KBM-7 (cell line): ENCODE measurements at places on chromosomes 3 and 15.

DNA sequence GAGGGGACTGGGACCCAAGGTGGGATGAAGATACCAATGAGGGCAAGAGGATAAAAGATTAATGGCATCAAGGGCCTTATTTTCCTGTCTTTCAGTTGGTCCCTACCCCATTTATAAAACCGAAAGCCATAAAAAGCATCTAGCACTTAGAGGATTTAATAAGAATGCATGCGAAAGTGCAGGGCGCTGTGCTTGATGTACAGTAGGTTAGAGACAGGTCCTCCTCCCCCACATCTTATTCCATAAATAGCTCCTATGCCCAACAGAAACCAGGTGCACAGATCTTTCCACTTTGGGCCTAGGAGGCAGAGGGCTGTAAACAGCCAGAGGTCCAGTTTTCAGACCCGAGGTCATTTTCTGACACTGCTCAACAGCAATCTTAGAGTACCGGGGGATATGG is 1.2 kb downstream of the LPCAT4 start:
- DNase-seq = no peak

- DNase-seq = no peak
These were observed 74.1 kb upstream of the PRR23C start for GRCh38 chr3:139118835-139119234.

DNA sequence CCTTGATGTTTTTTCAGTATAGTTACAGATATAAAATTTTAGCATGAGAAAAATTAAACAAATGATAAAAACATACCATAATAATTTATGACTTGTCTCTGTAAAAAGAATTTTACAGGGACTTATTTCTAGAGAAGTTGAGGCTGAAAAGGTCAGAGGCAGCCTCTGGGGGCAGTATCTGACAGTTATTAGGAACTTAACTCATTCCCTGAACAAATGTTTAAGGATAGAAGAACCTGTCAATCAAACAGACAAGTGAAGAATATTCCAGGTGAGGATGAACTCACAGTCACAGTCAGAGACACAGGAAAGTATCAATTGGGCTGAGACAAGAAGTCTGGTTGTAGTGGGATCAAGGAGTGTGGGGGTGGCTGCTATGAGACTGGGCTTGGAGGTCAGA is 7.3 kb downstream of the MYLK start:
- DNase-seq = no peak

GRCh38 chr15:41599061-41599460 is 40.0 kb downstream of the TYRO3 start:
- no peak for DNase-seq

GRCh38 chr3:45029661-45030060 is 3.6 kb downstream of the CLEC3B start:
- no peak for DNase-seq

GRCh38 chr3:146803745-146804144 is 198.6 kb upstream of the PLSCR5 start:
- DNase-seq = no peak

GRCh38 chr3:2535206-2535605 is 436.5 kb downstream of the CNTN4 start:
- no peak for DNase-seq

GRCh38 chr15:23039917-23040281 is 530 bp upstream of the TUBGCP5 start:
- no peak for DNase-seq

- no peak for DNase-seq
These were observed 60.7 kb downstream of the SLC24A1 start for GRCh38 chr15:65682404-65682911.

DNA sequence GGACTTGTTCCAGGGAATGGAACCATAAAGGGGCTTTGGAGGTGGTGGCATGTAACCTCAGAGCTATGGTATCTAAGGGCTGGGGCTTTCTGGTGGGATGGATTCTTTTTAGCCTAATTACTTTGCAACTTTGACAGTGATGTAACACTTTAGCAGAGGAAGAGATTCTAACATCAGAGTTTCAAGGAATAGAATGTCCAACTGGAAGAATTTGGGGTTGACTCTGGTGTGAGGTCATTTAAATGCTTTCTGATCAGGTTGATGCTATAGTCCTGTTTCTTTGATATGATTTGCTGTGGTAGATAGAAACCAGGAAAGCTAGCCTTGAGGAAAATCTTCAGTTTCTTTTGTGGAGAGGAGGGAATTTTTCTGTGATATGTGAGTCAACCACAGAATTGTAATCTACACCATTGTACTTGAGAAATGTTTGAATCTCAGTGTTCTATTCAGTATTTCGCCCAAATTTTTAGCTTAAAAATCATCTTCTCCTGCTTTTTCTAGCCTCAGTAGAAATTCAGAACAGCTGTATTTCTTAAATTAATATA is 40.0 kb downstream of the ATP2C1 start:
- DNase-seq = no peak

DNA sequence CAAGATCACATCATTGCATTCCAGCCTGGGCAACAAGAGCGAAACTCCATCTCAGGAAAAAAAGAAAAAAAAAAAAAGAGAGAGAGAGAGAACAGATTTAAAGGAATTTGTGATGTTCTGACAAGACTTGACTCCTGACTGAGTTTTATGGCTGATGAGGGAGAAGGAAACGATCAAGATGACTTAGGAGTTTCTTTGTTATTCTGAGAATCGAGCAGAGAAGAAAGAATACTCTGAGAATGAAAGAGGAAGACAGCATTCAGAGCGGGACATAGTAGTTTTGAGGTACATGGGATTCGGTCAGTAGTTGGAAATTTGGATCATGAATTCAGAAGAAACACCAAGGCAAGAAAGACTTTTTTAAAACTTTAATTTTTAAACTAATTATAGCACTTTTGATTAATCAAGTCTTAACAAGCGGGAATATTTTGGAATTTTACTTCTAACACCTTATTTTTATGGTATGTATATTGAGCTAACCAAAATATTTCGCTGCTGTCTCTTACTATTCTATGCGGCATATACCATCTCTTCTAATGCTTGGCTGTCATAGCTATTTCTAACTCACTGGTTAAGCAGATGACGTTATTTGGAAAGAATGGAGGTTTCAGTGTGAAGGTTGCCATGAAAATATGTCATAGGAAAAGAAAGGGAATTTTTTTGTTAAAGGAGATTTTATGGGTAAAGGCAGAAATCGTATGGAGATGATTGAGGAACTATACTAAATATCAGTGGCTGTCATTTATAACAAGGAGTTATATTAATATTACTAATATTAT is 644.1 kb downstream of the RBMS3 start:
- DNase-seq = no peak

- DNase-seq = no peak
These were observed 120.7 kb downstream of the CHDH start for GRCh38 chr3:53725387-53725995.
